ENCODE measurements at places on chromosomes 5 and 9.

- no peak for DNase-seq
Measured at GRCh38 chr9:114078021-114078780, at the start of gene AMBP. TSS of gene AMBP (minus strand) at chr9:114078300. CDS start at chr9:114078209, 91 bp downstream.

DNA sequence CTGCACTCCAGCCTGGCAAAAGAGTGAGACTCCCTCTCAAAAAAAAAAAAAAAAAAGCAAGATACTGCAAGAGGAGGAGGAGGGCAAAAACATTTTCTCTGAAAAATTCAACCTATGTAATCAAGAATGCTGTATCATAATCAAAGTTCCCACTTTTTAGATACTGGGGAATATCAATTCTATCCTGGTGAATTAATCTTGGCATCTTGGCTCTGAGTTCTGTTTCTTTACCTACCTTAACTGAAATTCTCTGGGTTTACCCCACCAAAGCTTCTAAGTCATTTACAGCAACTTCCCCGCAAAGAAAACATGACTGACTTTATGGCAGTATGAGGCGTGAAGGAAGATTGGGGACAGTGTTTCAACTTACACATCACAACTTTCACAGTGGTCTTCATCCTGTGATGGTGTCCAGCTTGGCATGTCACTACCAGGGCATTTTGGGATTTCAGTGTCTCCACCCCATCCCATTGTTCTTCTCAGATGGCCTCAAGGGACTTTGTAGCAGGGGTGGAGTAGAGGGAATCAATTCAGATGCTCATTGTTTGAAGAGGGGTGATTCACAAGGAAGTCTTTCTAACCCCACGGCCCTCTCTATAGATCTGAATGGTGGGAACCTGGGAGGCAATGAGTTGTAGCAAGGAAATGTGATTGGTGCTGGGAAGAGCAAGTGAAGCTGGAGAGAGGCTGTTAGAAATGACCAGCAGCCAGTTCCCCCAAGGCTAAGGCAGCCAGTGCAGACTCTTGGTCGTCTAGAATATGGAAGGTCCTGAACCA lies 130.5 kb downstream of the SCAMP1 start:
- DNase-seq, result no peak

DNA sequence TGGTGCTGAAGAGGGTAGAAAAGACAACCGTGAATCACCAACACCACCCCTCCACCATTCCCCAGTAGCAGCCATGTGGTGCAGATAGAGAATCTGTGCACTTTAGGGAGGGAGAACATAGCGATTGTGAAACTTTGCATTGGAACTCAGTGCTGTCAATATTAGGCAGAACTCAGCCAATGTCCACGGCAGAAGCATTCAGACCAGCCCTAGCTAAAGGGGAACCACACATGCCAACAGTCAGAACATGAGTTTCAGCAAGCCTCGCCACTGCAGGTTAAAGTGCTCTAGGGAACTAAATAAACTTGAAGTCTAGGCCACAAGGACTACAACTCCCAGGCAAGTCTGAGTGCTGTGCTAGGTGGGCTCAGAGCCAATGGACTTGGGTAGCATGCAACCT lies 38.5 kb upstream of the DEPDC1B start:
- DNase-seq, result no peak

GRCh38 chr9:37953775-37954437 lies 50.0 kb upstream of the SLC25A51 start:
- peak; percentile 43 for DNase-seq

GRCh38 chr5:9644630-9645029 lies 14.5 kb upstream of the TAS2R1 start:
- no peak for DNase-seq

- no peak for DNase-seq
Measured at GRCh38 chr5:69530561-69531405, 29.2 kb upstream of the GTF2H2C start.

- no peak for DNase-seq
Measured at GRCh38 chr5:60299944-60300343, 400.0 kb downstream of the DEPDC1B start.

DNA sequence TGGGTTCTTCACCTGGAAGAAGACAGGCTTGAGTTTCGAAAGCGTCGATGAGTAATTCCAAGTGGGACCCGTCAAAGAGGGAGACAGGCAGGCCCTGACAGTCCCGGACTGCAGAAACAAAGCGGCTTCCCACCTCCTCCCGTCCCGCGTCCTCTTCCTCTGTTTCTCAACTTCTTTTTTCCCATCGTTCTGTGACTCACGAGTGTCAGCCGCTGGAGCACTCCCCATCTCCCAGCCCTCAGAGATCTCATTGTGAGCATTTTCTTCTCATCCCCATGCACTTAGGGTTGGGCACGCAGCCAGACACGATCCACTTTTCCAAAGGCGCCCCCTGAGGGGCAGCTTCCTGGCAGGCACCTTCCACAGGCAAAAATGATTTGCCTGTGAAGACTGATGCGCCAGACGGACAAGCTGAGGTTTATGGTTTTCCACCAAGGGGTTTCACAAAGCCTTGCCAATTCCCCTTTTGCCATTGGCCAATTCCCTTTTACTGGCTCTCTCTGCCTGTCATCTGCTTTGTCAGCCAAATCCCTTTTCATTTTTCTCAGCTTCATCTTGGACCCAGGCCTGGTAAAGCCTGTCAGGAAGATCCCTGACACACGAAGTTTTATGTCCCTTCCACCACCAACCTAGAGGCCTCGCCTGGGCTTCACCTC lies 86.5 kb upstream of the ANKRD55 start:
- DNase-seq, result no peak

GRCh38 chr5:74116984-74117383 lies 491.0 kb downstream of the ARHGEF28 start:
- DNase-seq, result no peak

DNA sequence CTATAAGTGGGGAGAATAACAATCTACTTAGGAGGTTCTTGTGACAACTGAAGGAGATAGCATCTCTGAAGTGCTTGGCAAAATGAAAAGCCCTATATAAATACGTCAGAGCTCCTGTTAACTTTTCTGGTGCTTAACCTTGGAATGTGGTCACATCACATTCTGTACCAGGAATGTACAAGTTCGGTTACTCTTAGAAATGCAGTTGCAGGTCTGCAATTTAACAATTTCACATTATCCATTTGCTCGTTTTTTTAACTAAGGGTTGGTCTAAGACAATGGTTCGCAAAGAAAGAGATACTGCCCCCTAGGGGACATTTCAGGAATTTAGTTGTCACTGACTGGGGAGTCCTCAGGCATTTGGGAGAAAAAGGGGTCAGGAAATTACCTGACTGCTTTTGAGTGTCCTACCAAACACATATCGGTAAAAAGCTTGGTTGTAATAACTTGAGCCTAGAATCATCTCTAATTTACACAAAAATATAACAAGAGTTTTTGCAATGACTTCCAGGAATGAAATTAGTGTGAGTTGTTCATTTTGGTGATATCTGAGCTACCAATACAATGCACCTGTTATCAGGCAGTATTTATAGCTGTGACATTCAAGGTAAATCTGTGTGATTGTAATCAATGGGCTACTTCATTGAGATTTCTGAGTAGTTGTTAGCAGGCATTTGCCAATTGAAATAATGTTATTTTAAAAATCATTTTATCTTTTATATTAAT lies 5.4 kb upstream of the HBEGF start:
- DNase-seq, result peak; percentile 80

- no peak for DNase-seq
Measured at GRCh38 chr9:120312031-120312430, 267.9 kb downstream of the CDK5RAP2 start.

DNA sequence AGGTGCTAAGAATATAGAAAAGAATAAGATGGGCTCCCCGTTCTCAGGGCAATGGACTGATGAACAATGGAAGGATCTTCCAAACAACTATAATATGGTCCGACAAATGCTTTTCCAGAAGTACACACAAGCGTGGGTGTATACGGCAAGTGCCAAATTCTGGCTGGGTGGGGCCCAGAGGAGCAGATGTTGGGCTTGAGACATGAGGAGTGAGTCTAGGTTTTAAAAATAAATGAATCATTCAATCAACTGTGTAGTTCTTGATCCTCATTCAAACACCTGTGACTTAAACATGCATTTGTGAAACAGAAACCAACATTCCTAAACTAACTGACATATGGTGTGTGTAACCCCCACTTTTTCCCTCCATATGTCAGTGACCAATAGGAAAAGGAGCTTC lies 47.9 kb downstream of the MFAP3 start:
- DNase-seq, result no peak

GRCh38 chr9:93225417-93225816 lies 41.5 kb downstream of the WNK2 start:
- DNase-seq, result no peak

GRCh38 chr5:13501176-13501575 lies 443.3 kb downstream of the DNAH5 start:
- no peak for DNase-seq

DNA sequence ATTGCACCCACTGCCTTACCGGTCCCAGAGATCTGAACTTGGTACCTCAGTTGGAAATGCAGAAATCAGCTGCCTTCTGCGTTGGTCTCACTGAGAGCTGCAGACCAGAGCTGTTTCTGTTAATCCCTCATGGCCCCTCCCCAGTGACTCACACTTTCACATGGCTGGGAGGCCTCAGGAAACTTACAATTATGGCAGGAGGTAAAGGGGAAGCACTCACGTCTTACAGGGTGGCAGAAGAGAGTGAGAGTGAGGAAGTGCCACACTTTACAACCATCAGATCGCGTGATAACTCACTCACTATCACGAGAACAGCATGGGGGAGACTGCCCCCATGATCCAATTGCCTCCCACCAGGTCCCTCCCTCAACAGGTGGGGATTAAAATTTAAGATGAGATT lies 648.5 kb downstream of the MTRR start:
- no peak for DNase-seq

DNA sequence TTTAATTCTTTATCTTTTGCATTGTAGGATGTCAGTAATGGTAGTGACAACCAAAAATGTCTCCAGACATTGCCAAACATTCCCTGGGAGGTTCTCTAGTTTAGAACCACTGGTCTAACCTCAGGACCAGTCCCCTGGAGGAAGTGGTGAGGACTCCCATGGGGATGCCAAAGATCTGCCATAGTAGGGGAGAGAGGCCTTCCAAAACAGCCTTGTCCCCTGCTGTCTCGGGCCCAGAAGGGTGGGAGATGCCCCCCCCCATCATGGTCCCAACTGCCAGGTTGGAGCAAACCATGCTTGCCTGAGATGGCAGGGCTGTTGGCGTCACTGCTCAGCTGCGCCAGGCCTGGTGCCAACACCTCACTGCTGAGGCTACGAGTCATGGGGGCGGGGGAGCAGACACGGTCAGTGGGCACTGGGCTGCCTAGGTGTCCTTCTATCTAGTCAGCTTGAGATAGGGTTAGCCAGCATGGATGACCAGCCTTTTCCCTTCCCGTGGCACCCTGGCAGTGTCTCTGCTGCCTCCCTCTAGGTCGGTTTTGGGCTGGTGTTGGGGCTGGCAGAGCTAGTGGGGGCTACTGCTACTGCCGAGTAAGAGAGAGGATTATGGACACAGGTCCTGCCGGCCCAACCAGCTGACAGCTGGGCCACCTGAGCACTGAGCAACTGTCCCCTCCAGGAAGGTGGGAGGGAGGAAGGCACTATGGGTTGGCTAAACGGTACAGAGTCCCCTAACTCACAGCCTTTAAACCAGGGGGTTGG lies 8.3 kb upstream of the CXXC5 start:
- peak; percentile 3 for DNase-seq

- no peak for DNase-seq
Measured at GRCh38 chr9:36136894-36137391, 410 bp downstream of the GLIPR2 start.

GRCh38 chr9:15377625-15378540 lies 44.8 kb upstream of the SNAPC3 start:
- no peak for DNase-seq

- no peak for DNase-seq
Measured at GRCh38 chr9:90970608-90971007, 169.0 kb downstream of the SYK start.

GRCh38 chr5:130116972-130117371 lies 212.7 kb downstream of the CHSY3 start:
- no peak for DNase-seq

DNA sequence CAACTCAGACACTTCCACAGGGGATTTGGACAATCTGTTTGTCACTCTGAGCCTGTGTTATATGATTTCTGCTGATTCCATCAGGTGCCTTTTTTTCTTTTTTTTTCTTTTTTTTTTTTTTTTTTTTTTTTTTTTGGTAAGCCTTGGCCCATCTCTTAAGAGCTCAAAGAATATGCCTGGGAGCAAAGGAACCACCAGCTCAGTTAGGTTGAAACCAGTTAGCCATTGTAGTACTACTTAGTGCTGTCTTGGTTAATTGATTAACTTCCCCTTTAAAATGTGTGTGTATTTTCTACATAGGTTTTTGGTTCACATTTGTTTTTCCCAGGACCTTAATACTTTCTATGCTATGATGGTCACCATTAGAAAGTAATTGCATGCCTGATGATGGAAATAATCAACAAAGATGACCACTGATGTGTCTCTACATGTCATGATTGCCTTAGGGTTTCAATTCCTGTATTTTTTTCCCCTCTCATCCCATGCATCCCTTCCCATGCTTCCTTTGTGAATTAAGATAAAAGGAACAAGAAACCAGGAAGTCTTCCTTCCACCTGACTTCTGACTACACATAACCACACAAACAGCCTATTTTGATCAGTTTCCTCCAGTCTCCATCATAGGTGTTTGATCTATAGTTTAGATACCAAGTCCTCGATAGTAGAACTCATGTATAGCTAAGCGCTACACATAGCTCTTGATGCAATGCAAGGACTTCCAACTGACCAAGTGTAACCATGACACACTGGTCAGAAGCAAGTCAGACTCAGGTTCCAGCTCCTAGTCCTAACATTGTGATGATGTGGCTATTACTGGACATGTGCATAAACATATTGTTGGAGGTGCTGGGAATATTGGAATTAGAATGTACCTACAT lies 306.1 kb downstream of the EFNA5 start:
- no peak for DNase-seq

DNA sequence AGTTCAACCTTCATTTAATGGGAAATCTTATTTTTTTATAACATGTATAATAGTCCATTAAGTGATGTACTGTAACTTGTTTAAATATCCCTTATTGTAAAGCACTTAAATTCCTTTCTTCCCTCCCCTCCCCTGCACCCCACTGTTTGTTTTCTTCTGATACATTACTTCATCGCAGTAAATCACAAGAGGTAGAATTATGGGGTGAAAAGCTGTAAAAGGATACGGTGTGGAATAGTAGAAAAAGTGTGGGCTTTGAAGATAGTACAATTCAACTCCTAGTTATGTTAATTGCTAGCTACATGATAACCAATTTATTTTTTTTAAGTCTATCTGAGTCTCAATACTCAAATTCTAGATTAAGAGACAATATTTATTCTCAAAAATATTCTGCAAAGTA lies 41.9 kb upstream of the MACIR start:
- no peak for DNase-seq

GRCh38 chr5:137734331-137734730 lies 1.6 kb downstream of the KLHL3 start:
- DNase-seq, result no peak

GRCh38 chr5:66966439-66966838 lies 230.2 kb downstream of the CD180 start:
- no peak for DNase-seq

DNA sequence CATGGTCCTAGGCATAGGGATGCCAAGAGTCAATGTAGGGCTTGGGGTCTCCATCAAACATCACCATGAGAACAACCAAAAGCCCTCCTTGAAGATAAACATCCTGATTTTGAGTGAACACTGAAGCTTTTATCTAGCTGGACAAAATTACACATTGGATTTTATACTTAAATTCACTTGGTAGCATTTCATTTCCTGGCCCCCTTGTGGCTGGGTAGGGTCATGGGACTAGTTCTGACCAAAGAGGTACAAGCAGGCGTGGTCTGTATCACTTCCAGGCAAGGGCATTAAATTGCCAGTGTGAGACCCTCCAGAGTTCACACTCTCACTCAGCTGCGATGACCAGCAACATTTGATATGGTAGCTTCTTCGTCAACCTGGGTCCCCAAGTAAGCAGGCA lies 320.3 kb downstream of the ACTL7B start:
- DNase-seq, result no peak

All from stimulated activated CD4-positive, alpha-beta T cell treated with anti-CD3 and anti-CD28 coated beads, Interleukin-4, amount 100 ng/mL, for 24 hours (primary cell).